ENCODE measurements at places on chromosomes 2 and 18. TPM values are rescaled to one million over a fixed set of nuclear protein-coding genes. Genes with fewer than 3 reads are reported as not detected.

The SLC9A4 gene
- not detected for total RNA-seq

The ANKZF1 gene
- 19.1 TPM for total RNA-seq

- DNase-seq: peak; percentile 89
Measured at GRCh38 chr2:45353879-45354278, 257.2 kb downstream of the SRBD1 start.

DNA sequence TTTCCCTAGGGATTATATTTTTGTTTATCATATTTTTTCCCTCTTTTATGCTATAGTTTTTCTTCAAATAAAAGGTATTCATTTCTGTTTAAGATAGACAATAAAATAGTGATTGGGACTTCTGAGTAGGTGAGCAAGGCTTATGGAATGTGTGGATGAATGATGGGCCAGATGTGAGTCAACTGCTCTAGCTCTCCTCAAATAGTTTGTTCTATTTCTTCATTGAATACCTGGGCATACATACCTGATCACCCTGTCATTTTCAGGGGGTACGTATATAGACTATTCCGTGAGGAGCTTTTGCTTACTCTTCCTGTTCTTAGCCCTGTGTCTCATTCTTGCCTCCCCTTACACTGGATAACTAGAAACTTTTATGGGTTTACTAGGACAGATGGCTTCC lies 41.9 kb downstream of the BABAM2 start:
- no peak for DNase-seq

DNA sequence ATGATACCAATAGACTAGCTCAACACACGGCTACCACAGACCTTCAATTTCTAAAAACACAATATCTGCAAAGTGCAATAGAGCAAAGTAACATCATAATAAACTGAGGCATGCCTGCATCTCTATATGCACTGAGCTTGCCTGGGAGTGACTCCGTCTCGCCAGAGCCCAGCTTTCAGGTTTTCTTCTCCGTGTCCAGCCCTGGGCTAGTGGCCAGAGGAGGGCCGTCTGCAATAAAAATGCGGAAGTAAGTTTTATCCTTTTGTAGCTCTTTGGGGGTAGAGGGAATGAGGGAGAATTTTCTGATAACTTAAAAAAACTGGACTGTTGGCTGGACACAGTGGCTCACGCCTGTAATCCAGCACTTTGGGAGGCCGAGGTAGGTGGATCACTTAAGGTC lies 41.0 kb upstream of the GPR17 start:
- DNase-seq: no peak
